Stimulated activated CD4-positive, alpha-beta T cell treated with anti-CD3 and anti-CD28 coated beads, TNF-alpha, amount 100 ng/mL, for 1 hour (primary cell): ENCODE measurements at places on chromosomes 3 and 15.

GRCh38 chr3:181174676-181175233 is 185.2 kb upstream of the DNAJC19 start:
- no peak for DNase-seq

DNA sequence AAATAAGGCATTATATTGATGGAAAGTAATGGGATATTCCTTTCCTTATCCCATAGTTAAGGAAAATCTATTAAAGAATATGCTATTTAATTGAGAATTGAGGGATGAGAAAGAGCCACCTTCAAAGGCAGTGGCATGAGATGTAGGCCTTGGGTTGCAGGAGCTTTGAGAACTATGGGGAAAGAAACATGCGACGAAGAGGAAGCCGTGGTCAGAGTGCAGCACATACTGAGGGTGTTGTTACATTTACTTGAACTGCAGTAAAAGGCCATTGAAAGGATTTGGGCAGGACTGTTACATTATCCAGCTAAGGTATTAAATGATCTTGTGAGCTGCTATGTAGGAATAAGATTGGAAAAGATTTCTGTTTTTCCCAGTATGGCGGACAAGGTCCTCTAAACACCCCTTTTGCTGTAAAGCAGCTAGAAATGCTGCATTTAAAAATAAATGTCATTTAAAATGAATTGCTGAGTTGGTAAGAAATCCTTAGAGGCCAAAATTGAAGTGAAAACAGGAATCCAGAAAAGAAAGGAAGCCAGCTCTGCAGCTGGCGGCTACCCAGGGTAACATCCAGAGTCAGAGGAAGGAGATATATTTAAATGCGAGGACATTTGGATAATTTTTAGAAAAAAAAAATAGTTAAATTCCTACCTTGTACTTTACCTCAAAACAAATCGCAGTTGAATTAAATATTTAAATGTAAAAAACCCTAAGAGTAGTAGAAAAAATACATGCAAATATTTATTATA is 61.7 kb downstream of the IL1RAP start:
- no peak for DNase-seq

- DNase-seq, result no peak
These were observed 728.2 kb upstream of the NECTIN3 start for GRCh38 chr3:110343376-110343775.

DNA sequence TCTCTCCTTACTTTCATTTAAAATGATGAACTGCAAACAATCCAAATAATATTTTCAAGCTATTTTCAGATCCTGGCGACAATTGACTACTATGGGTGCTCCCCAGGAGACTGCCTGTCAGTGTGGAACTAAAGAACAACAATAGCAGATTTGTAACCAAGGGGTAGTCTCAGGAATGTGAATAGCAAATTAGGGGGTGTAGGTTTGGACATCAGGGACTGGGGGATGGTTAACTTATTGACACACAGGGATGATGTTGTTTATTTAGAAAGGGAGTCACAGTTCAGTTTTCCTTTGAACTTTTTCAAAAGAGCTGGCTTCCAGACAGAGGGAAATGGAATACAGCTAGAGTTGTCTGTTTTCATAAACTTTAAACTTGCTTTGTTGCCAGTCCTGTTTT is 229.8 kb downstream of the LRTM1 start:
- no peak for DNase-seq

DNA sequence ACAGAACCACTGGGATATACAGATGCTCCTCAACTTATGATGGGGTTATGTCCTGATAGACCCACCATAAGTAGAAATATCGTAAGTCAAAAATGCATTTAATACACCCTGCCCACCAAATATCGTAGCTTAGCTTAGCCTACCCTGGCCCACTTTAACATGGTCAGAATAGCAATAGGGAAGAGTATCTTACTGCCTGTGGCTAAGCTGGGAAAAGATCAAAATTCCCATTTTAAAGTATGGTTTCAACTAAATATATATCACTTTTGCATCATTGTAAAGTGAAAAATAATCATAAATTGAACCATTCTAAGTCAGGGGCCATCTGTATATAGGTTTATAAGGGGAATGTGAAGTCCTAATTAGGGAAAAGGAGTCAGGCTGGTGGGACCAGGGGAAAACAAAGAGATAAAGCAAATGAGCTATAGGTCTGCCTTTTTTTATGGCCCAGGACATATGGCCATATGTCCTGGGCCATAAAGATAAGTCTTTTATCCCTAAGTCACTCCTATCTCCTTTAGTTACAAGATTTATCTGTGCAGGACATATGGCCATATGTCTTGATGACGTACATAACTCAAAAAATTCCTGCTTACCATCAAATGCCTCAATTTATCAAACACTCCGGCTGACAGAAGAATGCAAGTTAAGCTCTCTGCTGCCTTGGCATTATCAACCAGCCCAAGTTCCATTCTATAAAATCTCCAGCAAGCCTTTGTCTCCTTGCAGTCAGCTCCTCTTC is 11.2 kb downstream of the RTP3 start:
- DNase-seq, result no peak

GRCh38 chr15:74322558-74323180 is 44.8 kb downstream of the CYP11A1 start:
- DNase-seq, result peak; percentile 41

DNA sequence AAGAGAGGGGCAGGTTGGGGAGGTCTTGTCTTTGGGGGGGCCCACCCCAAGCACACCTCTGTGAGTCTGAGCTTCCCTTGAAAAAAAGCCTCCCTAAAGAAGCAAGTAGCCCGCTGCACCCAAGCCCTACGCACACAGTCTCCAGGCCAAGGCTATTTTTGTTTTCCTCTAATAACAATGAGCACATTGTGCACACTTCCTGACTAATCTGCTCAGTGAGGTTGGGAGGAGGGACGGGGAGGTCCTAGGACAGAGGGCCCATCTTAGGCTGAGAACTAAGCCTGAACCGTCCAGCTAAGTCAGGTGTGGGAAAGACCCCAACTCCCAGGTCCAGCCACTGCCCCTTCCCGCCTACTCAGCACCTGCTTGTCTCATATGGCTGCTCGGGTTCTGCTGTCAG is 87.2 kb downstream of the HMG20A start:
- DNase-seq, result no peak

DNA sequence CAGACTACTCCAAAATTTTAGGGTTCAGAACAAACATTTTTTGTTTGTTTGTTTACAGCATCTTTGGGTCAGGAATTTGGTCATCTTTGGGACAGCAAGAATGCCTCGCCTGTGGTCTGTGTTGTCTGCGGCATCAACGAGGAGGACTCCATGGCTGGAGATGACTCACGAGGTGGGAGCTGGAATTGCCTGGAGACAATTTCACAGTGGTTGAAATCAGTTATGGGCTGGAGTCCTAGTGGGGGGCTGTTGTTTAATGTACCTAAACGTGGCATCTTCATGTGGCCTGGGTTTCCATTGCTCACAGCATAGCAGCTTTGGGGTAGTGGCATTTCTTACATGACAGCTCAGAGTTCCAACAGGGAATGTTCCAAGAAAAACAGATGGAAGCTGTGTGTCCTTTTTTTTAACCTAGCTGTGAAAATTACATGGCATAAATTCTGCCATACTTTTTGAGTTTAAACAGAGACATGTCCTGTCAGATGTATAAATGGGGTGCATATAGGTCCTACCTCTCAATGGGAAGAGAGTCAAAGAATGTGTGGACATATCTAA is 507.3 kb upstream of the CBLB start:
- DNase-seq, result no peak

GRCh38 chr3:79032686-79033318 is 735.0 kb downstream of the ROBO1 start:
- no peak for DNase-seq

DNA sequence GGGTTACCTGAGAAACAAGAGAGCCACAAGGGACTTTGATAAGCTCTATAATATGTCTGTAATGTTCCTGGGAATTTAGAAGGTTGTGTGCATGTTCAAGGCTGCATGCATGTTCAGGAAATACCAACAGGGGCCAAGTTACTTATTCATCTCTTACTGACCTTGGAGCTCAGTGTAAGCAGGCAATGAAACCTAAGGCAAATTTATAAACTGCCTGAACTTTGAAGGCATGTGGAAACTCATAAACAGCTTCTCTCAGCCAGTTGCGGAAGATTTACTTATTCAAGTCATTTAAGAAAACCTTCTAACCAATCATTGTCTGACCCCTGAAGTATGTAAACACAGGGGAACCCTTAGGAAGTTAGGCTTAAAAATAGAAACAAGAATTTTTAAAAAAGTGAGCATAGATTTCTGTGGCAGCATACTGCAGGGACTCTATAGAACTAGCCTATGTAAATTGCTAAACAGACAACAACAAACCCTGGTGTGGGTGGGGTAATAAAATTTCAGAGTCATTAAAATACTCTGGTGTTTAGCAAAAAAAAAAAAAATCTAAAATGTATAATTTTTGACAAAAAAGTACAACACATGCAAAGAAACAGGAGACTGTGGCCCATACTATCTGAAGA is 57.2 kb downstream of the SLC15A2 start:
- DNase-seq, result no peak

DNA sequence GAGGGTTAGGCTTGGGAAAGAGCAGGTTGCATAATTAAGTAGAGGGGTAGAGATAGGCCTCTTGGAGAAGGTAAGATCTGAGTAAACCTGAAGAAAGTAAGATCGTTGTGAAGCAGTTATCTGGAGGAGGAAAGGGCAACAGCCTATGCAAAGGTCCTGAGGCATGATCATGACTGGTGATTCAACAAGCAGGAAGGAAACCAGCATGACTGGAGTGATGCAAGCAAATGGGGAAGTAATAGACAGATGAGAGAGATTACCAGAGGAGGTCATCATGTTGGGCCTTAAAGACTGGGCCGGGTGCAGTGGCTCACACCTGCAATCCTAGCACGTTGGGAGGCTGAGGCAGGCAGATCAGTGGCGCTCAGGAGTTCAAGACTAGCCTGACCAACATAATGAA is 360.2 kb downstream of the EPHB1 start:
- DNase-seq, result no peak

- no peak for DNase-seq
These were observed 92.9 kb downstream of the LRRC3B start for GRCh38 chr3:26715431-26715830.

DNA sequence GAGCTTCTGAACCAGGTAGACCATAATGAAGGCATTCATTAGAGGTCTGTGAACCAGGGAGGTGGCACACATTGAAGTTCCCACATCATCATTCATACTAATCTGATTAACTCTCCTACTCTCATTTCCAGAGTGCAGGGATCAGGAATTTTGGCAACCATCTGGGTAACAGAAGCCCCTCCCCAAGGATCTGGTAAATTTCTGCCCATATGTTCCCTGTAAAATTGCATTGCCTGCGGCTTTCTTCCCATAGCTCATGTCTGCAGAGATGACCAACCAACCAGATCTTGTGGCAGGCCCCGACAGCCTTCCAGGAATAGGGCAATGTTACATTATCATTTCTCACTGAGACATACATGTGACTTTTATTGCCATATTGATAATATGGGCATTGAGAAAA is 111.4 kb upstream of the CHL1 start:
- no peak for DNase-seq

DNA sequence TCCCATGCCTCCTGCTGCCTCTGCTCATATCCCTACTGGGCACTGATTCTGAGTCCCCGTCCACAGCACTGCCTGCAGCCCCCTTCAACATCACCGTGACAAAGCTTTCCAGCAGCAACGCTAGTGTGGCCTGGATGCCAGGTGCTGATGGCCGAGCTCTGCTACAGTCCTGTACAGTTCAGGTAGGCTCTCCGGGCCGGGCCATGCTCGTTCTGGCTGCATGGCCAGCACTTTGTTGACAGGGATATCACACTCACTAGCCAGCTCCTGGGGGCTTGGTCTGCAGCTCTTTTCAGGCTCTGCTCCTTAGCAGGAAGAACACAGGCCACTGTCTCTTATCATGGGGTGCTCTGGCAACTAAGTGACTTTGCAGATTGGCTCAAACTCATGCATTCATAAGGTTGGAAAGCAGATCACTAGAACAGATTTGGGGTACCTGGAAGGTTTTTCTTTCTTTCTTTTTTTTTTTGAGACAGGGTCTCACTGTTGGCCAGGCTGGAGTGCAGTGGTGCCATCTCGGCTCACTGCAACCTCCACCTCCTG is 6.0 kb downstream of the TYRO3 start:
- no peak for DNase-seq

DNA sequence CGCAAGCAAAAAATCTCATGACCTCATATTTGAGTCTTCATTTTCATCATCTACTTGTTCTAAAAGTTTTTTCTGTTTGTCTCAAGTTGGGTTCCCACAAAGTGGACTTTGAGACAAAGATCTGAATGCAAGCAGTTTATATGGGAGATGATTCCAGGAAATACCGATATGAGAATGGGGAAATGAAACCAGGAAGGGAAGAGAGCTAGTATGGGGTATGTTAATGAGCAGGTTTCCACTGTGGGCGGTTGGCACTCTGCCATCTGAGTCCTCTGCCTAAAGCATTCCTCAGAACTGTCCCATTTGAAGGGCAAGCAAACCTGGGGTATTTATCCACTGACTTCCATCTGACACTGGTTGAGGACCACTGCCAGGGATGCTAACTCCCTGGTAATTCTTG is 8.8 kb downstream of the ADPRH start:
- DNase-seq, result no peak

GRCh38 chr3:127173516-127174166 is 19.3 kb upstream of the PRR23E start:
- DNase-seq, result no peak

DNA sequence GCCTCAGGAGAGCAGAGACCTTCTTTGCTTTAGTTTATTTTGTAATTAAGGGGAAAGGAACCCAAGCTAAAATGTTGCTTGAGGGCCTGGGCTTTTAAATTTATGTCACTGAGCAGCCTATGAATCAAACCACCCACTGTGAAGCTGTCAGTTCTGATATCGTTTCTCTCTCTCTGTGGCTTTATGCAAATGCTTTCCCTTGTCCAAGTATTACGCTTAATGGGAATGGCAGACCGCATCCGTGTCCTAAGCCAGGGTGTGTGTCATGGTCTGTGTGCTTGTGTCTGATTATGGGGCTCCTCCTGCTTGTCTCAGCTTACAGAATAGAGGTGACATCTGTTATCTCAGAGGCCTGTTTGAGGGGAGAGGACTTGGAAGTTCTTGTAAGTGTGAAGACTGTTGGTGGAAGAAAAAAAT is 82.4 kb downstream of the EBLN2 start:
- no peak for DNase-seq

- DNase-seq, result no peak
These were observed 1.3 kb downstream of the PPM1M start for GRCh38 chr3:52246728-52247408.

GRCh38 chr3:129058441-129059200 is 2.0 kb upstream of the GP9 start:
- no peak for DNase-seq

GRCh38 chr15:100502651-100503050 is 26.1 kb downstream of the CERS3 start:
- no peak for DNase-seq

DNA sequence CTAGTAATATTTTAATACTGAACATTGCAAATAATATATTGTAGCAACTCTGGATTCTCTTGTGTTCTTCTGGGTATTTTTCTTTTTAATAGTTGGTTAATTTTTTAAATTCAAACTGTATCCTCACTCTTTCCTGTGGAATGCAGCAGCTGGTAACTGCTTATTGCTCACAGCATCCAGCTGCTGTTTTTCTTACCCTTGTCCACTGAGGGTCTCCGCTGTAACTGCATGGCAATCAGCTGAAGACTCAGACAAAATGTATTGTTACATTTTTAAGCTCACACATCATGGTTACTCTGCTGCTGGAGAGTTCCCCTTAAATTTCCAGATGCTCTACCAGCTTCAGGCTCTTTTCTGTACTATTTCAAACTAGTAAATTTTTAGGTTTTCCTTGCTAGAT is 227.6 kb downstream of the MBNL1 start:
- no peak for DNase-seq
